ENCODE measurements at places on chromosomes 5 and 9. TPM values are rescaled to one million over a fixed set of nuclear protein-coding genes. Genes with fewer than 3 reads are reported as not detected.

NOXA1 gene
- 27.5 TPM for total RNA-seq

RASA1 gene
- 24.1 TPM for total RNA-seq

ATP10B gene
- total RNA-seq = 162 TPM

CER1 gene
- total RNA-seq = not detected

MAMDC2 gene
- total RNA-seq = 7.0 TPM

GLRA1 gene
- not detected for total RNA-seq

LCN12 gene
- total RNA-seq = 8.6 TPM

NUTM2F gene
- total RNA-seq = not detected

SPATA31A3 gene
- not detected for total RNA-seq

RC3H2 gene
- 34.4 TPM for total RNA-seq

RIOK2 gene
- 23.9 TPM for total RNA-seq

TMEM252 gene
- not detected for total RNA-seq

DNA sequence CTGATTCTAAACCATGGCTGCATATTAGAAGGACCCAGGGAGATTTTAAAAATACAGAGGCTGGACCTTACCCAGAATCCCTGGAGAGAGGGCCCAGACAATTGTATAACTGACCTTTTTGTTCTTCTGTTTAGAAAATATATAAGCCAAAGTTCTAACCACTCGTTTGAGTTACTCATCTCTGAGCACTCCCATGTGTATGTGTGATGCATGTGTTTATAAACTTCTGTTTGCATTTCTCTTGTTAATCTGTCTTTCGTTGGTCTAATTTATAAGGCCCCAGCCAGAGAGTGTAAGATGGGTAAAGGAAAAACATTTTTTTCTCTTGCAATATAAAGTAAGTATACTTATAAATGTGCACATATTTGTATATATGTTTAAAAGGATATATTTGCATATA is 443.9 kb downstream of the ZNF608 start:
- no peak for DNase-seq

- no peak for DNase-seq
These were observed 1146.2 kb downstream of the CDH9 start for GRCh38 chr5:25892211-25892610.

- no peak for DNase-seq
These were observed 1278.2 kb downstream of the CDH12 start for GRCh38 chr5:21574961-21575360.

- DNase-seq = no peak
These were observed 184.5 kb downstream of the FBN2 start for GRCh38 chr5:128353441-128354107.

DNA sequence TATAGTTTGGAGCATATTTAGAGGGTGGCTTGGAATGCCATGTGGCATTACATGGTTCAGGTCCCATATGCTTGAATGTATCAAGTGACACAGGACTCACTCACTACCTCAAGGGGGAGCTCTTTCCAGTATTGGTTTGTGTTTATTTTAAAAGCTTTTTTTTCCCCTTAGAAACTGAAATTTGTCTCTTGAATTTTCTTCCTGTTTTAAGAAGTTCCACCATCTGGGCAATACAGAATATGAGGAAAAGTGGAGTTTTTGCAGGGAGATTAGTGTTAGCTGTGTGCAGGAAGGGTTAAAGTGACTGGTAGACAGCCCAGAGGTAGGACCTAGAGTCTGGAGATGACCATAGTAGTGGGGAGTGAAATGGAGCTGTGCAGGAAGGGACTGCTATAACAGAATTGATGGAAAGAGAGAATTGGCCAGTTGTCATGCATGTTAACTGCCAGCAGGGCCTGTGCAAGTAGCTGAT is 36.6 kb downstream of the CTNNA1 start:
- DNase-seq = no peak

GRCh38 chr5:62059960-62060359 is 246.0 kb upstream of the KIF2A start:
- DNase-seq = no peak

DNA sequence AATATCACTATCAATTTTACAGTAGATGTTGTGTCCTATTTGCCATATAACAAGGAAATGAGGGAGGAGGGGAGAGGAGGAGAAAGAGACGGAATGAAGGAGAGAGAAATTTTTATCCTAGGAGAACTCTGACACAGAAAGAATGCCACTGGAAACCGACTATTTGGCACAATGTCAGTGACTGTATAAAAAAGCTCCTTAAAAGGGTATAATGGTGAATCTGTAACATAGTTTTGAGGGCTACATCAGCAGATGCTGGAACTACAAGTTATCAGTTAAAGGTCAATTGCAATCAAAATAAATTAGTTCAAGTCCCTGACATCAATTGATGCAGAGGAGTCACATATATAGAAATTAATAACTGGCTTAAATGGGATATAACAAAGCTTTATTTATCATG is 5.7 kb downstream of the EDIL3 start:
- no peak for DNase-seq

DNA sequence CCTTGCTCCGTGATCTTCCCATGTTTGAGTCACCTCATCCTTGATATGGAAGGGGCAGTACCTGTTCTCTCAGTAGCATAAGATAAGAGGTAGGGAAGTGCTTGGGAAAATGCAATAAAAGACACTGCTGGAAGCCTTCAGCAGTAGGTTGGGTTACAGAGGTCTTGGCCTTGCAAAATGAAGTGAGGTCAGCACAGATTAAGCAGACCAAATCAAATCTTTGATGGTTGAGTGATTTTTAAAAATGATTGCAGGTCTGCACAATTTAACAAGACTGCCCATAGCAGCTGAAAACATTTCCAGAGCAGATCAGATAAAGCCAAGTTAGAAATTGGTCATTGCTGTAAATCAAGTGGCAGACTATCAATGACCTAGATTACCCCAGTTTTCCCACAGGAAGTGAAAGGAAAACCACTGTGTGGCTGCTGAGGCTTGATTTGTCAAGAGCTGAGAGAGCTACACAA is 32.9 kb downstream of the PALM2AKAP2 start:
- DNase-seq = no peak

- DNase-seq = no peak
These were observed 85.1 kb downstream of the MACROH2A1 start for GRCh38 chr5:135313946-135314345.

GRCh38 chr5:10733426-10733825 is 27.6 kb downstream of the DAP start:
- no peak for DNase-seq

- no peak for DNase-seq
These were observed 97.0 kb upstream of the COL5A1 start for GRCh38 chr9:134544388-134545214.

DNA sequence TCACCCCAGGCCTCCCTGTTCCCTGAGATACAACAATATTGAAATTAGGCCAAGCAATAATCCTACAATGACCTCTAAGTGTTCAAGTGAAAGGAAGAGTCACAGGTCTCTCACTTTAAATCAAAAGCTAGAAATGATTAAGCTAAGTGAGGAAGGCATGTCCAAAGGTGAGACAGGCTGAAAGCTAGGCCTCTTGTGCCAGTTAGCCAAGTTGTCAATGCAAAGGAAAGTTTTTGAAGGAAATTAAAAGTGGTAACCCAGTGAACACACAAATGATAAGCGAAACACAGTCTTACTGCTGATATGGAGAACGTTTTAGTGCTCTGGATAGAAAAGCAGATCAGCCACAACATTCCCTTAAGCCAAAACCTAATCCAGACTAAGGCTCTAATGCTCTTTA is 39.8 kb downstream of the PTAR1 start:
- no peak for DNase-seq

DNA sequence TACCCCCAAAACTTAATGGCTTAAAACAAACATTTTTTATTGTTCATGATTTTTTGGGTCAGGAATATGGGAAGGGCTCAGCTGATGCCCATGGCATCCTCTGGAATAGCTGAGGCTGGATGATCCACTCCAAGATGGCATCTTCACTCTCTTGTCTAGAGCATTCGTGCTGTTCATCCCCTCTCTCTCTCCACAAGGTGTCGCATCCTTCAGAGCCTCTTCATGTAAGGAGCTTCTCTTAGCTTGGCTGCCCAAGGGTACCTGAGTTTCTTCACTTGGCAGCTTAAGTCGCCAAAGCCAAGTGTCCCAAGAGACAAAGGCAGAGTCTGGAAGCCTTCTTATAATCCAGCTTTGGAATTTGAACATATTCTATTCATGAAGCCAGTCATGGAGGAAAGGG is 294.7 kb downstream of the CHSY3 start:
- DNase-seq = no peak

DNA sequence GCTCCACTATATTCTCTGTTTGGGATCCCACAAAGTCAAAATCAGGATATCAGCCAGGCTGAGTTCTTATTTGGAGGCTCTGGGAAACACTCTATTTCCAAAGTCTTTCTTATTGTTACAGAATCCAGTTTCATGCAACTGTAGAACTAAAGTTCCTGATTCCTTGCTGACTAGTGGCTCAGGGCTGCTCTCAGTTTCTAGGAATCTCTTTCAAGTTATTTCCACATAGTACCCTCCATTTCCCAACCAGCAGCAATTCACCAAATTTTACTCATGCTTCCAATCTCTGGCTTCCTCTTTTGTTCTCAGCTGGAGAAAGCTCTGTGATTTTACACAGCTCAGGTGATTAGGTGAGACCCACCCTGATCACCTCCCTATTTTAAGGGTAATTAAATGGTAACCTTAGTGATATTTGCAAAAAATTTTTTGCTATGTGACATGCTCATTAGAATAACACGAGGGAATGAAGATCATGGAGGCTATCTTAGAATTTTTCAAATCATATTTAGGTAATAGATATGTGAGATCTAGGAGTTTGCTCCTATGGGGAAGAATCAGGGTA is 794.9 kb upstream of the ARRDC3 start:
- no peak for DNase-seq

GRCh38 chr5:62689599-62690368 is 111.2 kb downstream of the LRRC70 start:
- DNase-seq = no peak

DNA sequence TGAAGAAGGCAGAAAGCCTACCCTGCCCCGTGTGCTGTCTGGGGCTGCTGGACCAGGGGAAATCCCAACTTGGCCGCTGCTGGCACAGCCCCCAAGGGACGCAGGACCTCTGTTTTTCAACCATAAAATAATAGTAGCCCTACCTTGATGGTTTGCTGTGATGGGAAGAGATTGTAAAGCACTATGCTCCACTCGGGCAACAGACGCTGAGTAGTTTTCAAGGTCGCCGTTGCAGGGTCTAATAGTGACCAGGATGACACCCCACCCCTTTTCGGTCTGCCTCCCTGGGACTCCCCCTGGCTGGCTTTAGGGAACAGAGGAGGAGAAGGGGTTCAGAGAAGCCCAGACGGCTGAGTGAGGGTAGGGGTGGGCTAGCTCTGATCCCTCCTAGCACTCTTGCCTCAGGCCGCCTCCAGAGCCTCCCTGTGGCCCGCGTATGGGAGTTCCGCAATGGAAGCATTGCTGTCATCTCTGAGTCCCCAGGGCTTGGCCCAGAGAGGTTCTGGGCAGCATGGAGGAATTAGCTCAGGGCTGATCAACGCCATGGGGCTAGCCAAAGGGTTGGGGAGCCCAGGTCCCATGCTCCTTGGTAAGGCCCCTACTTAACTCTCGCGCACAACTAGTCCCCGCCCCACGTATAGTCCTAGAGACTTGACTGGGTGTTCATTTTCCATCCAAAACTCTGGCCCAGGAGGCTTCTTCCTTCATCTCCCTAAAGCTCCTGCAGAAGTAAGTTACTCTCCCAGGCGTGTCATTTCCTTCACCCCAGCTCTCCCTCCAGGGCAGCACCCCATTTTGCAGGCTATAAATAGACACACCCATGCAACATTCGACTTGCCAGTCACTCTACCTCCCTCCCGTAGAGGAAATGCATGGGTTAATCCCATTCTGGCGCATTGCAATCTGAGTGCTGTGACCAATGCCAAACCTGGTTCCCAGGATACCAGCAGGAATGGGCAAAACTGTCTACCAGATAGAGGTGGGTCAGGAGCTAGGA is 1.1 kb upstream of the IRF1 start:
- peak; percentile 36 for DNase-seq

- no peak for DNase-seq
These were observed 35.5 kb downstream of the EFNA5 start for GRCh38 chr5:107634981-107635848.

- DNase-seq = no peak
These were observed 21.5 kb downstream of the PLPP7 start for GRCh38 chr9:131310833-131311554.

- no peak for DNase-seq
These were observed 414.8 kb upstream of the SLC30A5 start for GRCh38 chr5:68679041-68679440.

DNA sequence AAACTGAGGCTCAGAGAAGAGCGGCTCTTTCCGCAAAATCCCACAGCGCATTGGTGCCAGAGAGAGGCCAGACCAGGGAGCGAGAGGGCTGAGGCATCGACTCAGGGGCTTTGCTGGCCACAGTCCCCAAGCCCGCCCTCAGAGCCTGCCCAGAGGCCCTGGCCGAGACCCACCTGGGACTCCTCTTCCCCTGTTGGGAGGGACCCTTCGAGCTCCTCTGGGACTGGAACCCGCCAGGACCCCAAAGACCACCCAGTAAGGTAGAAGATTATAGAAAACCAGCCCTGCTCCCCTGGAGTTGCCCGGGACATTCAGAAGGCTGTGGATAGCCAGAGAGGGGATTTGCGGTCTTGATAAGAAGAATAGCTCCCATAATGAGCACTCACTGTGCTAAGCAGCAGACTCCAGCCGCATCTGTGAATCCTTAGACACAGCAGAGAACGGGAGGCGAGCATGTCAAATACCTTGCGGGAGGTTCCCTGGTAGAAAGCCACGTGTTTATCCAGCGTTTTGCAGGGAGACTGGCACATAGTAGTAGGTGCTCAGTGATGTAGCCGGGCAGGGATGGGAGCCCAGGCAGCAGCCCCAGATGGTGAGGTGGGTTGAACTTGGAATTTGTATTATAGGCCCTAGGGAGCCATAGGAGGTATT is 651 bp upstream of the AK1 start:
- no peak for DNase-seq

DNA sequence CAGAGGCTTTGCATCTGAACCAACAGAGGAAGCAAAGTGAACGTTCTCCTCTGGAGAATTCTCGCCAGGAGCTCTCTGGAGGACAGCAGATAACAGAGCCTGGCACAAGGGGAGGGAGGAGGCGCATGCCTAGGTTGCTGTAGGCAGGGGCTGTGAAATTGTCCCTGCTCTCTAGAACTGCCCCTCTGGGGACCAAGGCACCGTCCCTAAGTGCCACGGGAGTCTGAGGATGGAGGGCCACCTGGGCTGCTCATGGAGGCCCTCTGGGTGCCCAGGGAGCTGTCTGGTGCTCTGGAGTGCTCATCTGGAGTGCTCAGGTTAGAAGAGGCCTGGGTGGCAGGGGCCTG is 77.6 kb downstream of the CACNA1B start:
- no peak for DNase-seq

Measured in colonic mucosa (tissue), 4 donors.